Activated CD4-positive, alpha-beta memory T cell treated with anti-CD3 and anti-CD28 coated beads for 36 hours (primary cell): ENCODE measurements at places on chromosomes 7 and 10. TPM values are rescaled to one million over a fixed set of nuclear protein-coding genes. Genes with fewer than 3 reads are reported as not detected.
A peak's percentile ranks its signal among the peaks of the same experiment; 100 is the strongest.

The NKX2-3 gene
- not detected for total RNA-seq

The NPSR1 gene
- not detected for total RNA-seq

The ZNF488 gene
- 0.27 TPM for total RNA-seq

The FOXP2 gene
- total RNA-seq: not detected

- no peaks in the 10 kb centered on the region for H3K4me1 ChIP-seq
- no peaks in the 10 kb centered on the region for H3K36me3 ChIP-seq
- no peaks in the 10 kb centered on the region for H3K27me3 ChIP-seq
- no peak overlapping the region for H3K27ac ChIP-seq
Measured at GRCh38 chr7:68720697-68721096, 877.6 kb upstream of the AUTS2 start.

DNA sequence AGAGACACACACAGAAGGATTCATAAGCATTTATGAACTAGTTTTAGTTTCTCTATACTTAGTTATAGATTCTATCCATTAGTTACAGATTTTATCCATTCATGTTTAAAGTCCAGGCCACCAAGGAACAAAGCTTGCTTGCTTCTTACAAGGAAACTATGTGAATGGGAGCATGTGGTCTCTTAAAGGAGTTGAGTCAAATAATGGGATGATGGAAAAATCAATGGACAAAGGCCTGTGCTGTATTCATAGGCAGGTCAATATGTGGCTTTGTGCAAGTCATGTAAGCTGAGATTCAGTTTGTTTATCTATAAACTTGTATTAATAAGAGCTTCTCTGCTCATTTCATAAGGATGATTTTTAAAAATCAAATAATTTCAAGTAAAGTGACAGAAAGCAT, 172.8 kb upstream of the CDK1 start:
- DNase-seq: no peak
- peaks cover 2% of the 10 kb centered on the region for H3K36me3 ChIP-seq
- H3K27ac ChIP-seq: no peak overlapping the region
- no peak overlapping the region for H3K4me3 ChIP-seq

DNA sequence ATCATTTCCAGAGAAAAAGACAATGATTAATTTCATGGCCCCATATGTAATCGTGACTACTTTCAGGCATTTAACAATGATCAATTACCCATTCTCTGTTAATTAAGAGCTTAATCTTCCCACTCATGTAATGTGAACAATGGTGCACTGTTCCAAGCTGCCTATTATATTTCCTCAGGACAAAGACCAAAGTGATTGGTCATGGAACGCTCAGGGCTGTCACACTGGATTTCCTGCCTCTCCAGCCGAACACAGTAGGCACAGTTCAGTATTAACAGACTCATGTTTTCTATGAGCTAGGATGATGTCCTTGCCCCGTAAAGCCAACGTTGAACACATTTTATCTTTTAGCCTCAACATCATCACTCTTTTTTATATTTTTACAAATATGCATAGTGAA, 142.7 kb upstream of the FZD8 start:
- no peak for DNase-seq
- H3K27me3 ChIP-seq: no peaks in the 10 kb centered on the region
- no peak overlapping the region for H3K4me3 ChIP-seq
- H3K4me1 ChIP-seq: no peaks in the 10 kb centered on the region
- H3K36me3 ChIP-seq: no peaks in the 10 kb centered on the region
- no peak overlapping the region for H3K27ac ChIP-seq

- no peak for DNase-seq
- H3K36me3 ChIP-seq: peaks cover 32% of the 10 kb centered on the region
Measured at GRCh38 chr7:30436046-30436445, 42.5 kb downstream of the NOD1 start.

GRCh38 chr10:62806251-62806650, 1.7 kb downstream of the ADO start:
- peaks cover 59% of the 10 kb centered on the region for H3K4me1 ChIP-seq
- peak overlapping the region; percentile 21 for H3K27ac ChIP-seq
- no peaks in the 10 kb centered on the region for H3K27me3 ChIP-seq
- H3K36me3 ChIP-seq: peaks cover 30% of the 10 kb centered on the region
- H3K4me3 ChIP-seq: peak overlapping the region; percentile 97
- DNase-seq: no peak

DNA sequence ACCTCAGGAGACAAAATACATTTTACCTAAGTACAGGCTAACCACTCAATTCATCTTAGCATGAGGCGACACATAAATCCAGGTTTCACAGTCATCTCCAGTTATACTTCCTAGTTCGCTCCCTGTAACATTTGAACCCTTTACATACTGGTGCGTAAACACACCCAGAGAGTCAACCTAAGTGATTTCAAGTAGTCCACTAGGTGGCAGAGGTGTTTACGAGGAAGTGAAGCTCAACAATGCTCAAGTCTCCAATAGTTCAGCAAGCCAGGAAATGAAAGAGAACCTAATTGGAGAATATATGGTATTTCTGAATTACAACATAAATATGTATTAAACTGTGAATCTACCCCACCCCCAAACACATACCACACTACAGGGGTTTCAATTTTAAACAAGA, 76.3 kb upstream of the ABCB5 start:
- no peak overlapping the region for H3K27ac ChIP-seq
- H3K27me3 ChIP-seq: no peaks in the 10 kb centered on the region
- H3K4me1 ChIP-seq: peaks cover 4% of the 10 kb centered on the region

- H3K27me3 ChIP-seq: no peaks in the 10 kb centered on the region
- H3K36me3 ChIP-seq: peaks cover 57% of the 10 kb centered on the region
- peak overlapping the region; percentile 92 for H3K4me3 ChIP-seq
- H3K4me1 ChIP-seq: peaks cover 47% of the 10 kb centered on the region
- peak; percentile 78 for DNase-seq
Measured at GRCh38 chr10:28533571-28534304, 820 bp downstream of the WAC start.

DNA sequence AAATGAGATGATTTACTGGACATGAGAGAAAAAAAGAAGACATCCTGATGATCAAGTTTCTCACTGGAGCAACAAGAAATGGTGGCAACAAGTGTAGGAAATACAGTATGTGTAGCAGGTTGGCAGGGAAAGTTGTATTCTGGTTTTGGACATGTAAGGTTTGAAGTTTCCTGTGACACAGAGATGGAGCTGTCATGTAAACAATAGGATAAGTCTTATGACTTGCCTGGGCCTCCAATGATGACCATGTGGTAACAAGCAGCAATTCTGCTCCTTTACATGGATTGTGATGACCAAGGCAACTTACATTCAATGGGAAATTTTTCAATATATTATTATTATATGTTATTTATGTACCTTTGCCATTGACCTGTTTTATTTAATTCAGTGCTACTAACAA, 125.4 kb downstream of the KMT2E start:
- no peak for DNase-seq
- no peaks in the 10 kb centered on the region for H3K27me3 ChIP-seq
- no peak overlapping the region for H3K4me3 ChIP-seq
- peaks cover 7% of the 10 kb centered on the region for H3K4me1 ChIP-seq
- peaks cover 21% of the 10 kb centered on the region for H3K36me3 ChIP-seq
- no peak overlapping the region for H3K27ac ChIP-seq
